ENCODE measurements at places on chromosomes 7 and 10. TPM values are rescaled to one million over a fixed set of nuclear protein-coding genes. Genes with fewer than 3 reads are reported as not detected.

AKR1C3 gene
- 2,157 TPM for polyA plus RNA-seq

LRMDA gene
- 5.1 TPM for polyA plus RNA-seq

PAX4 gene
- not detected for polyA plus RNA-seq

CYP2W1 gene
- polyA plus RNA-seq, result not detected

ARMS2 gene
- polyA plus RNA-seq, result not detected

DNA sequence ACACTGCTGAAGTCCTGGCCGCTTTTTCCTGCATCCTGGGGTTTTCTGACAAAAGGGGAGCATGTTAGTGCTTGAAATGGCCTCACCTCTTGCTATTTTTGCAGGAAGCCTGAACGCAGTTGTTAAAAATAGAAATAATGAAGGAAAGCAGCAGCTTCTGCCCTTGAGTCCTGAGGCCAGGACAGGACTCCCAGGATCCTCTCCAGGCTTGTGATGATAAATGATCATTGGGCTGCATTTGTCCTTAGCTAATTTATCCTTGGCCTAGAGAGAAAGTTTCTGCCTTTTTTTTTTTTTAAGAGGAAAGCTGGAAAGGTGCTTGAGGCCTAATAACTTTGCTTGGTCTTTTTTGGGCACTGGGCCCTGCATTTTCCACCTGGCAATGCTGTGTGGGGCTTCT lies 17.7 kb upstream of the FAM20C start:
- no peak for DNase-seq

DNA sequence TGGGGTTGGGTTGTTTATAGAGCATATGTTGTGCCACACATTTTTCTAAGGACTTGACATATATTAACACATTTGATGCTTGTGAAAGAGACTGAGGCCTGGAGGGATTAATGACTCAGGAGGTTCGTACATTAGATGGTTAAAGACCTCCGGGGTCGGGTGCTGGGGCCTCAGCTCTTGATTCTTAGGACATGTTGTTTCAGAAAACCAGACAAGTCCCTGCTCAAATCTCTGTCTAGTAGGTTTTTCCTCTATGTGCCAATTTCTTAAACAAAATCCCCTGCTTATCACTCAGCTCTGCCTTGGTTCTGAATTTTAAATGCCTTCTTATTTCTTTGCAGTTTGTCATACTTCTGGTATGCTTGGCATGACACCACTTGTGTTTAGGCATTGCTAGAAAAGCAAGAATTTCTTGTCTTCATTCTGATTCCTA lies 5.8 kb downstream of the UPP1 start:
- no peak for DNase-seq

- peak; percentile 42 for DNase-seq
Measured at GRCh38 chr7:149772241-149772955, 990 bp downstream of the ZNF467 start.

DNA sequence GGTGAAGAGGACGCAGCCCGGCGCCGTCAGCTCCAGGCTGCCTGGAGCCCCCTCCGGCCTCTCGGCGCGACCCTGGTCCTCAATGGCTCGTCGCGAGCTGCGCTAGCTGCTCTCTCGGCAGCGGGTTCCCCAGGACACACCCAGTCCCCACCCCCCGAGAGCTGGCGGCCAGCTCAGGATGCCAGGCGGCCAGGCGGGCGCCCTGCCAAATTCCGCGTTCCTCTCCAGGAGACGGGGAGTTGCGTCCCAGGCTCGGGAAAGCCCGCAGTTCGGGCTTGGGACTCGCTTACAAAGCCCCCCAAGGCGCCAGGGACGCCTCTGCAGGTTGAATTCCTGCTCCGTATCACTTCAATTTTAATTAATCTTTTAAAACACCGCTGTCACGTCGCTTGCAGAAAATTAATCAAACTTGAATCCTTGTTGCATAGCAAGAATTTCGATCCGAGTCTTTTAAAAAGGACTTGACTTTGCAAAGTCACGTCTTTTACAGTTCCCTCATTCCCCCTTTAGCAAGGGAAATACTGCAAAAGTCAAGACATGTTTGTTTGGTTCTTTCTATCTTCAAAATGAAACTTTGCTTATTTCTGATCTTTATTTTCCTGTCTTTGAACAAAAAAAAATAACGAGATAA lies 28.2 kb downstream of the SKIDA1 start:
- DNase-seq, result peak; percentile 96

DNA sequence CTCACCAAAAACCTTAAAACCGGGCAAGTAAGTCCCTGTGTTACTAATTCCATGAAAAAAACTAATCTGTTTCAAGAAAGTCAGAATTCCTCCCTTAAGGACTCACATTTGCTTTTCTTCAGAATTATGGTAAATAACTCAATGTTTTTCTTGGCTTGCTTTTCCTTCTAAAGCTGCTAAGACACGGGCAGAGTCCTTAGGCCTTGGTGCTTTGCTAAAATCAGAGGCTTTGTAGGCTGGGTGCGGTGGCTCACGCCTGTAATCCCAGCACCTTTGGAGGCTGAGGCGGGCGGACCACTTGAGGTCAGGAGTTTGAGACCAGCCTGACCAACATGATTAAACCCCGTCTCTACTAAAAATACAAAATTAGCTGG lies 32.0 kb downstream of the GNA12 start:
- no peak for DNase-seq

DNA sequence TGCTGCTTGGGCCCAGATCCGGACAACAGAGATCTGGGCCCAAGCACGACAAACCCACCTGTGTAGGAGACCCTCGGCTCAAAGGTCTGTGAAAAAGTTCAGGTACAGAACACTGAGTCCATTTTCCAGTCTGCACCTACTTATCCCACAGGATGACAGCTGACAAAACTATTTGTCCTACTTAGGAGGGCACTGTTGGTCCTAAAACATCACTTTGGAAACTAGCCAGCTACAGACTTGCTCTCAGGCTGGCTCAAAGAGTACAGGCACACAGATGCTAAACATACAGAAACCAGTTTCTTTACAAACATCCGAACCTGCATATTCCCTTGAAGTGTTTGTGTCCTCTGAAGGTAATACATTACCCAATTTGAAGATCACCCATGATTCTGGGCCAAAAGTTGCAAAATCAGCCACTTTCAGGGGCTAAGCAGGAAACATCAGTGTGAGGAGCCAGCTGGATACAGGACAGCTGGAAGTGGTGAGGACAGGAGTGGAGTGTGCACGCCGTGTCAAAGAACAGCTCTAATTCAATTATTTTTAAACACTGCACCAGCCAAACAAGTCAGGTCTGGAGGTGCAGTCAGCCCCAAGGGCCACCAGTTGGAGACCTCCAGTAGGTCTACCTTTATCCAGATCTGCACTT lies 88.5 kb downstream of the NOC3L start:
- no peak for DNase-seq

GRCh38 chr10:17578603-17579002 lies 38.6 kb downstream of the HACD1 start:
- no peak for DNase-seq

- peak; percentile 13 for DNase-seq
Measured at GRCh38 chr10:12484941-12485805, 135.8 kb downstream of the CAMK1D start.

DNA sequence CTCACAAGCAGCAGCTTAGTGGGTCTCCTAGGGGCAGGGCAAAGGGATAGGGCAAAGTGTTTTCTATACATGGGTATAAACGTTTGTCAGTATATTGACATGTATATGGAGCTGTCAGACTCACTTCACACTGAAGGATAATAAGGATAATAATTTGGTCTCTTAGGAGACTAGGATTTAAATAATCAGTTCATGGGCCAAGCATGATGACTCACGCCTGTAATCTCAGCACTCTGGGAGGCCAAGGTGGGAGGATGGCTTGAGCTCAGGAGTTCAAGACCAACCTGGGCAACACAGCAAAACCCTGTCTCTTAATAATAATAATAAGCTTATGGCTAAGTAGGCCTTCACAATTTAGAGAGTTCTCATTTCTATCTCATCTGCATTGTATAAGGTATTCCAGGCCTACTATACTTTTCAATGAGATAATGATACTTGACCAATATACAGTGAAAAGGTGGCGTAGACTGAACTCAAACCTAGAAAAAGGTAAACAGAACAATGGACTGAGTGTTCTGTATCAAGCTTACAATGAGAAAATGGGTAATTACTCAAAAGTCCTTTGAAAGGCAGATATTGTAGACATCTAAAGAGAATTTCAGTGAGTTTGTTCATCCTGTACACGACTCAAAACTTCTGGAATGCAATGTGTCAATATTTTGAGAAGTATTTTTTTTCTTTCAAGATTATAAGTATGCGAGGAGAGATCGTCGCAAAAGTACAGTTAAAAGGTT lies 7.0 kb downstream of the GSAP start:
- no peak for DNase-seq

- peak; percentile 100 for DNase-seq
Measured at GRCh38 chr7:100538654-100539435, at the start of gene AGFG2. Gene AGFG2, plus strand, starts transcription at chr7:100539203. Its CDS starts 144 bp downstream, at chr7:100539347.

DNA sequence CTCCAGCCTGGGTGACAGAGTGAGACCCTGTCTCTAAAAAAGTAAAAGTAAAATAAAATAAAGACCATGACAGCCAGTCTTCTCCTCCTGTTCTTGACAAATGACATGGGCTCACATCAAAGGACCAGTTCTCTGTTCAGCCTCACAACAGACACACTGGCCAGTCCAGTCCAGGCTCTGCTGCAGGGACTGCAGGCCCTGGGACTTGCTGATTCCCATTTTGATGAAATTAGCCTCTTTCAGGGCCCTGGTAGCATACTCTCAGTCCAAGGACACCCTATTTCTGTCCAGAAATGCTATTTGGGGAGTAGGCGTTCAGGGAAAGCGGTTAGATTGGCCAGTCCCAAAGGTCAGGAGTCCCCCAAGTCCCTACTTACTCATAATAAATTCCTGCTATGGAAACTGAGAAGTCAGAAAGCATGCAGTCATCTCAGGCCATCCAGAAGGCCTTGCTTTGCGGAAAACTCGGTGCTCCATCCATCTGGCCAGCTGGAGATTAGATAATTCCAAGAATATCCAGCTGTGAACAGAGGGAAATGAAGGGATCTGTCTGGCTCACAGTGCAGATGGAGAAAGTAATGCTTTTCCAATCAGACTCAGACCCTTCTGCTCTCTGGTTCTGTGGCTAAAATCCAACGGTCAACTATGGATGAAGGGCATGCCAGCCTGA lies 74.4 kb downstream of the RAB11FIP2 start:
- no peak for DNase-seq

Measured in A549 (cell line).